Activated CD4-positive, alpha-beta memory T cell treated with anti-CD3 and anti-CD28 coated beads for 36 hours (primary cell): ENCODE measurements at places on chromosomes 7 and 10. TPM values are rescaled to one million over a fixed set of nuclear protein-coding genes. Genes with fewer than 3 reads are reported as not detected.

DNA sequence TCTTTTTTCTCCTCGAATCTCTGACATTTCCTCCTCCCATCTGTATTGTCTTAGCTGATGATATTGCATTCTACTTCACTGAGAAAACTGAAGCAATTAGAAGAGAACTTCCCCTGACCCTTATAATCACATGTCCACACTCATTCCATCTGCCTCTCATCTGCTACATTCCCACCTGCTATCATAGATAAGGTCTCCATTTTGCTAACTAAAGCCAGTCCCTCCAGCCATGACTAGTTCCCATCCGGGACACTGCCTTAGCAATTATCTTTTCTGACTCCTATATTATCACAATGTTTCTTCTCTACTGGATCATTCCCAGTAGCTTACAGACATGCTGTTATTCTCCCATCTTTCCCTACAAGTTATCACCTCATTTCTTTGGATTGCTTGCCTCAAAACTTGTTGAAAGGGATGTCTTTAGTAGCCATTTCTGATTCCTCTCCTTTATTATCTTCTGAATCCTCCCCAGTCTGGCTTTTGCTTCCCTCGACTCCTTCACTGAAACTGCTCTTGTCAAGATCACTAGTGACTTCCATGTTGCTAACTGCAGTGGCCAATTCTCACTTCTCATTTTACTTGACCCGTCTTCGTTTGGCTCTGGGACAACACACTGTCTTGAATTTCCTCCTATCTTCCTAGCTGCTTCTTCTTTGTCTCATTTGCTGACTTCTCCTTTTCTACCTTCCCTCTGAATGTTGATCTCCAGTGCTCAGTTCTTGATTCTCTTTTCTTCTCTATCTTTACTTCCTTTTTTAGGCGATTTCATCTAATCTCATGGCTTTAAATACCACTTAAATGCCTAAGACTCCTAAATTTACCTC lies 35.9 kb downstream of the FZD1 start:
- no peak for DNase-seq

COL26A1 gene
- not detected for total RNA-seq

- DNase-seq, result no peak
Observed at GRCh38 chr10:36195364-36195763, 553.3 kb upstream of the FZD8 start.

GRCh38 chr7:29356631-29357030 lies 162.1 kb downstream of the CHN2 start:
- no peak for DNase-seq

DNA sequence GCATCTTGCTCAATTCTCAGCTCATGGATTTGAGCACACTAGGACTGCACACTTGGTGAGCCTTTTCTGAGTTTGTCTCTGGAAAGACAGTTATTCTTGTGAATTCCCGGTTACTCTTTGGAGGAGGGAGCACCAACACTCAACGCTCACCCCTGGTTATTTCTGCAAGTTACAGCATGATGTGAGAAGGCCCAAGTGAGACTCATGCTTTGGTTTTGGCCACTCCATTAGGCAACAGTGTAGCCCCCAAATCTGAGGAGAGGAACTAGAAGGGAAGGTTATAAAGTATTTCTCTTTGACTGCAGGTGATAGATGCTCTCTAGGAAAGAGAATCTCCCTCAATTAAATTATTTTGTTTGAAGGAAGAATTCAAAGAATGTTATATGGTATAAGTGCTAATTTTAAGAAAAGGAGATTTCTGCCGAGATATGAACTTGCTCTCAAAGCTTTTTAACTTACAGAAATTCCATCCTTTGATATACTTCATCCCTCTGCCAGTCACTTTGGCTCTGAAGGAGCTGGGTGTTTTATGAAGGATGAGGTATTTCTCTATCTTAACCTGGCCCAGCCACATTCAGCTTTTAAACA lies 183.4 kb downstream of the WNT2 start:
- DNase-seq, result no peak

NME8 gene
- not detected for total RNA-seq

PRPS1L1 gene
- not detected for total RNA-seq

DNA sequence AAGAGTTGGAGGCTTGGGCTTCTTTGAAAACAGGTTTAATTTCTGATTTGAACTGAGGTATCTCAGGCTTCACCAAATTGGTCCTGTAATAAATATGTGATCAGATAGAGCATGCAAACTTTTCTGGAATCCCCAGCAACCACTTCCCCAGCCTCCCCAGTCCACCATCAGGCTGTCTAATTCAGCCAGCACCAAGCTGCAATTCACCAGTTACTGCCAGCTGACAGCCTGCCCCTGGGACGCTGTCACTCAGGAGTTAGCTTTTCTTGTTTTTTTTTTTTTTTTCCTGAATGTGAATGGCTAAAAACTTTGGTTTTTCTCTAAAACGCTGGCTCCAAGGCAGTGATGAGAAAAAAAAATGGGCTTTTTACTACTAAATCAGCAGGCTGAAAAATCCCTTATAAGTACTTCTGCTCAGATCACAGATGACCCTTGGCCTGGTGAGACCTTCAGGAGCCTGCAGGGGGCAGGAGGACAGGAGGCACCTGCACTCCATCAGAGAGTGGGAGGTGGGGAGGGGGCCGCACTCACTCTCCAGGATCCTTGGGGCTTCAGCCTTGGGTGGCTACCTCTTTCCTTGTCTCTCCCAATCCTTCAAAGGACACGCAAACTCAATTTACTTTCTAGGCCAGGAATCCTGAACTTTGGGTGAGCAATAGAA lies 349.4 kb downstream of the GATA3 start:
- peak; percentile 18 for DNase-seq

DNA sequence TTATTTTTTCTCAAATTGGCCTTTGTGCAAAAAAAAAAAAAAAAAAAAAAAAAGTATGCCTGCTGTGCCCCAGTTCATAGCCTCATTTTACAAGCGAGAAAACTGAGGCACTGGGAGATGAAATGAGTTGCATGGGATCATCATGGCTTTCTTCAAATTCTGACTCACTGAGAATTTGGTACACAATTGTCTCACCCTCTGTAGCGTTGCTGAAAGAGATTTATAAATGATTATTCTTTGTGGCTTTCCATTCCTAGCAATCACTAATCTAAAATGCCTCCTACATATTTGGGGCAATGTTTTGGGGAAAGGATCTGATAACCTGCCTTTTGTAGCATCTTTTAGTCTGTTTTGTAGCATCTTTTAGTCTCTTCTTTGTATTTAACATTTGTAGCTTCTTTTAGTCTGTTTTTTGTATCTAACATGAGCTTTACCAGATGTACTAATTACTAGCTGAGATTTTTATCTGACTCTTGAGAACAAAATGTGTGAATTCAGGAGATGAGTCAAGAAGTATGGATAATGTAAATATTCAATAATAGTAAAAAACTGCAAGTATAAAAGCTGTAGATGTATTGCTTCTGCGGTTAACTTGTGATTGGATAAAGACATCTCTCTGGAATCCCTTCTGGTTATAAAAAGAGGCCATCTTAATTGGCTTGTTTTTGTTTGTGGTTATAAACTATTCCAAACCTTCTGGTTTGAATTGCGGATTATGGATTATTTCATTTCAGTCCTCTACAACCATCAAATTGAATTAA lies 161.4 kb downstream of the ARID5B start:
- DNase-seq, result no peak

GRCh38 chr7:55486192-55486590 lies 86.1 kb downstream of the VOPP1 start:
- DNase-seq, result no peak

- no peak for DNase-seq
Observed at GRCh38 chr10:58574058-58574457, 61.4 kb downstream of the BICC1 start.

UNCX gene
- not detected for total RNA-seq

DNA sequence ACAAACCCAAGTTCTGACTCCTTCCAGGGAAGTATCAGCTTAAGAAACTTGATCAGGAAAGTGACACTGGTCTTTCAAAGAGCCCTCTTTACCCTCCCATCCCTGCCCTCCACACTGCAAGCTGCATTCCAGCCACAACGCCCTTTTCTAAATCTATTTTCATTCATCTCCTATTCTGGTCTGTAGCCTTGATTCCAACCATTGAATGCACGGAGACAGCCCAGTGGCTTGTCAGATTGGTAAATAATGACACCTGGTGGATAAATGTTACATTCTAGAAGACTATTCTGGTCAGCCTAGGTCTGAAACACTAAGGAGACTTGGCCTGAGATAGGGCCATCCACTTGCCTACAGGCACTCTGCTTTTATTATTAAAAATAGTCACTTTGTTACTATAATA lies 20.9 kb downstream of the MORN4 start:
- no peak for DNase-seq

SDHAF3 gene
- 24.5 TPM for total RNA-seq

DNA sequence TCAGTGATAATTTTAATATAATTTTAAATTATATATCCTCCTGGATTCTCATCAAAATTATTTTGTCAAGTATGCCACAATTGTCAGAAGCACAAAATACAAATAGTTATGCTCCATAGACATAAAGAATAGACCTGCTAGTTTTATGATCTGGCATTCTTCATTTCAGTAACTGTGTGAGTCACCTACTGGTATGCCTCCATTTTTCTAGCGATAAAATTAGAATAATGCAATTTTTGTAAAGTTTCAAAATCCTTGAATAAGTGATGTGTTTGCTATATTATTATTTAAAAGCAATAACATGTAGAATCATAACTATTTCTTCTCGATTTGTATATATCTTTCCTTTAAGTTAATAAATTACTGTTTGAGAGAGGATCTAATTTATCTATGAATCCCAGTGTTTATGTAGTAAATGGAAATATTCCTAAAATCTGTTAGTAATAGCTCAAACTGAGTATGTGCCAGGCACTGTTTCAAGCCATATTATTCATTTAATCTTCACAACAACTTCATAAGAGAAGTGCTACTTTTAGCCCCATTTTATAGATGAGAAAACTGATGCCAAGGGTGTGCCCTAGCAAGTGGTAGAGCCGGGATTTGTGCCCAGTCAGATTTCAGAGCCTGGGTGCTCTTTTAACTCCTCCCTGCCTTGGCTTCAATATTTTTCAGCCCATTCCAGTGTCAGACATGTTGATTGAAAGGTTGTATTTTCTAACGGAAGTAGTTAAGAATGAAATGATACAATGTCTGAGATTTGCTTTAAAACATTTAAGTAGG lies 38.4 kb downstream of the NET1 start:
- DNase-seq, result no peak

GRCh38 chr10:35216303-35216905 lies 89.8 kb downstream of the CREM start:
- peak; percentile 59 for DNase-seq

GRCh38 chr10:86671985-86672710 lies 3.8 kb downstream of the LDB3 start:
- no peak for DNase-seq

TMEM72 gene
- not detected for total RNA-seq

AOAH gene
- 2.6 TPM for total RNA-seq

DNA sequence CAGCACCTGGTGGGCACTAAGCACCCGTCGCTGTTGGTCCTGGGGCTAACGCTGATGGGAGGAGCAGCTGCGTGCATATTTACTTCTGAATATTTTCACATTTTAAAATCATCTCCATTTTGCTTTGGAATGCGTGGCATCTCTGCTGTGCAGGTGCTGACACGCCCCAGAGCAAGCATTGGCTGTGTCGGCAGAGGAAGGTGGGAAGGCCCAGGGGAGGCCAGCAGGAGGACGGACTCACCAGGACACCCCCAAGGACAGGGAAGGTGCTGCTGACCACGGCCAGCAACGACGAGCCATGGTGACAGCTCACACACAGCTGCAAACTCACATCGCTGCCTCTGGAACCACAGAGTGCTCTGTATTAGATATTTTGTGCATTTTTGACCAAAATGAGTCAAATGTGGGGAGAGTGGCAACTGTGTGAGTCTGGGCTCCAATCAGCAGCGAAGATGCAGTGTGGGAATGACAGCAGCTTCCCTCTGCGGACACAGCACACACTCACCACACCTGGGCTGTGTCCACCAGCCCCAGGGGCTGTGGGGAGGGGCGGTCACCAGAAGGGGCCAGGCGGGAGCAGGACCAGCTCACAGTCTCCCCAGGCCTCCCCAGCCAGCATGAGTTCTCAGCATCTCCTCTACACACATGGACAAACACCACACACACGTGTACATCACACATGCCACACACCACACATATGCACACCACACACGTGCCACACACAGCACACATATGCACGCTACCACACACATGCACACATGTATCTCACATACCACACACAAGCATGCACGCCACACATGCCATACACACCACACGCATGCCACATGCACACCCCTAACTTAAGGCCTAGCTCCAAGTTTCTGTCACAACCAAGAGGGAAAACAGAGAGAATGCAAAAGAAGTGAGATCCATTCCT lies 58.2 kb downstream of the PTPRN2 start:
- no peak for DNase-seq

PCGF6 gene
- 12.4 TPM for total RNA-seq

CALML5 gene
- total RNA-seq, result not detected

STAG3 gene
- 20.9 TPM for total RNA-seq

DNA sequence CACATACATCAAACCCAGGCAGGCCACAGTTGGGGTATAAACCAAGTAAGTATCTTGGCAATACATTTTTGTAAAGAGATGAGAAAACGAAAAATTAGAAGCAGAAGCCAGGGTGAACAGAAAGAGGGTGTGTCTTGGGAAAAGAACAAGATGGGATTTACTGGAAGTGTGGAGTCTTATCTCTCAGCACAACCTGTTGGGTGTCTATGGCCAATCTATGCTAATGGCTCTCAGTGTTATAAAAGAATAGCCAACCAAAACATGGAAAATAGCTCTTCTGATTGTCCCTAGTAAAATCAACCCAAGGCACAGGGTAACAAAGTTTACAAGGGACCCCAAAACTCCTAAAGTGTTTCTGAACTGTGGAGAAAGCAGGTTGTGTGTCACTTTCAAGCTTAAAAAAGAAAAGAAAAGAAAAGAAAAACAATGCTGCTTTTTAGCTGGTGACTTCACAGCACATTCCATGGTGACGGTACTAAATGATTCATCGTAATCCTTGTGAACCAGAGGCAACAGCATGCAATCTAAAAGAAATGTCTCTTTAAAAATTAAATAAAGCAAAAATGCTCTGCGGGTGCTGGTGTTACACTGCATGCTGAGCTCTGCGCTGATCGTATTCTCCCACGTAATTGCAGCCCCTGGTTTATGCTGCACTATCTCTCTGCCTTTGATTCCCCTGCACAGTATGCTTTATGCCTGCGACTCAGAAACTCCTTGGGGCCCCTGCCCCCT lies 100.8 kb downstream of the C10orf90 start:
- no peak for DNase-seq

RBP3 gene
- not detected for total RNA-seq

- DNase-seq, result no peak
Observed at GRCh38 chr10:86755454-86755739, 1.0 kb upstream of the BMPR1A start.

DNA sequence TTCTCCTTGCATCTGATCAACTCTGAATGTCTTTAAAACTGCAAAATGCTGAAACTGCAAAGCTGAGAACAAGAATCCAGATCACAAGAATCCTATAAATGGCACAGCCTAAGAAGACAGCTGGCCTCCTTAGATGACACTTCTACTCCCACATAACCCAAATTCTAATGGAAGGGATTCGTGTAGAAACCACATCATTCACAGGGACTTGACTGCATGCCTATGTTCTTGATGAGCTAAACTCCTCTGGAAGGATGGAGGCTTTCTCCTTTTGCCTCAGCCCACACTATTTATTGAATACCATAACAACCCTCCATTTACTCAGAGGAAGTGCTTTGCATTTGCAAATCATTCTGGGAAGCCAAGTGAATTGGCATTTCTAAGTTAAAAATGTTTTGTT lies 252.5 kb upstream of the VWC2 start:
- DNase-seq, result no peak

- DNase-seq, result peak; percentile 44
Observed at GRCh38 chr10:104209575-104210198, 22.5 kb downstream of the CFAP43 start.

- no peak for DNase-seq
Observed at GRCh38 chr7:20913853-20914252, 127.2 kb upstream of the SP8 start.

AIMP2 gene
- 38.6 TPM for total RNA-seq
